ENCODE measurements at places on chromosomes 16 and 17.
A peak's percentile ranks its signal among the peaks of the same experiment; 100 is the strongest.

DNA sequence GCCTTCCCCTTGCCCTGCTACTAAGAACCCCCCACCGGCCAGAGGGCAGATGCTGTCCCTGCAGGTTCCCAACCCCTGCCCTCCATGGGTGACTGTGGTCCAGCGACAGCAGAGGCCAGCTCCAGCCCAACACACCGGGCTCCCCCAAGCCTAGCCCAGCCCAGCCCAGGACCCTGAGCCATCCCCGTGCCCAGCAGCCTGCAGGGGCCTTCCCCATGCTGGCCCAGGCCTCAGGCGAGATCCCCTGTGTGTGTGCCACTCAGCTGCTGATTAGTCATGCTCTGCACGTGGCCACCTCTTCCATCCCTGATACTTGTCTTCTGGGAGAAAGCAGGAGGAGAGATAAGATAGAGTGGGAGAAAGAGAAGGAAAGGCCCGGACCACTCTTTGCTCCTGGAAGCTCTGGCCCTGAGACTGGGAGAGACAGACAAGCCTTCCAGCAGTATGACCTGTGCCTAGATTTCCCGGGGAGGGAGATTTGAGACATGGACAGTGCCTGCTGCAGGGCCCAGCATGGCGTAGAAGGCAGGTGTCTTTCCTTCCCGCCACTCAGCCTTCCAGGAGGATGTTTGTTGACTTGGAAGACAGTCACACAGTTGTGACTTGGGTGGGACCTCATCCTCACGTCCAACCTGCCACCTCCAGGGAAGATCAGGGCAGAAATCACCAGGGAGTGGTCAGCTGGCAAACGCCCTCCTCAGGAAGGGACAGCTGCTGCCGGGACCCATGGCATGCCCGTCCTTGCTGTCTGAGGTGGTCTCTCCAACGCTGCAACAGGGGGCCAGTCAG is 41.3 kb upstream of the RASD1 start:
- no peak for DNase-seq

- peak; percentile 17 for DNase-seq
Measured at GRCh38 chr16:81778861-81779535, at the start of gene PLCG2. PLCG2 (plus strand) TSS chr16:81779291; CDS start chr16:81785990, 6,699 bp downstream.

GRCh38 chr17:73112246-73112645 is 19.8 kb upstream of the SLC39A11 start:
- no peak for DNase-seq

GRCh38 chr17:3474212-3474611 is 1.6 kb upstream of the ASPA start:
- peak; percentile 40 for DNase-seq

GRCh38 chr16:21088143-21088542 is 62.5 kb downstream of the DNAH3 start:
- no peak for DNase-seq

DNA sequence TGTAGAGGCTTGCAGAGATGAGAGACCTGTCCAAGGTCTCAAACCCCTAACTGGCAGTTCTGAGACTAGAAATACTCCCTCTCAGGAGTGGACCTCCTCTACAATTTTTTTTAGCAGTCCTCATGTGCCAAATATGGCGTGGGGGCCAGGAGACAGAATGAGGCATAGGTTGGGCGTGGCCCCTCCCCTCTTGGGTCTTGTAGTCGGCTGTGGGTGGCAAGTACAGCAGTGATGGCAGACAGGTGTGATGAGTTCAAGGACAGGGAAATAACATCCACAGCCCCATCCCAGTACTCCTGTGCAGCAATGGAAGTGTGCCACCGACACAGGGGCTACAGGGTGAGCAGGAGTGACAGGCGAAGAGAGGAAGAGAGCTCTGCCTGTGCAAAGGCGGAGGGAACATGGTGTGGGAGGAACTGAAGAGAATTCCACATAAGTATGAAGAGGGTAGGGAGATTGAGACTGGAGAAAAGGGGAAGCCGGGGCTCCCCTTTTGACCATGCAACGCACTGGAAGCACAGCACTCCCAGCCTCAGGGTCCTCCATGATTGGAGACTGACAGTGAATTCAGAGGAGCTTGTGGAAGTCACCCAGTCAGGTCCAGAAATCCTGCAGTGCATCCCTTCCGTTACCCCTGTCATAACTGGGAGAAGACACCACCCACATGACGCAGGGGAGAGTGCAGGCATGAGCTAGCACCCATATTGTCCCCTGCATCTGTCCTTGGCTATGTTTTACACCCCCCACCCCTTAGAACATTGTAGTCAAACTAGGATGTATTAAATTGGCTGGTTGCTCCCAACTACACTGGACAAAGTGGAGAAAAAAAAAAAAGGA is 14.8 kb upstream of the CETP start:
- no peak for DNase-seq

- DNase-seq, result no peak
Measured at GRCh38 chr17:17816240-17816814, 20.5 kb downstream of the SREBF1 start.

DNA sequence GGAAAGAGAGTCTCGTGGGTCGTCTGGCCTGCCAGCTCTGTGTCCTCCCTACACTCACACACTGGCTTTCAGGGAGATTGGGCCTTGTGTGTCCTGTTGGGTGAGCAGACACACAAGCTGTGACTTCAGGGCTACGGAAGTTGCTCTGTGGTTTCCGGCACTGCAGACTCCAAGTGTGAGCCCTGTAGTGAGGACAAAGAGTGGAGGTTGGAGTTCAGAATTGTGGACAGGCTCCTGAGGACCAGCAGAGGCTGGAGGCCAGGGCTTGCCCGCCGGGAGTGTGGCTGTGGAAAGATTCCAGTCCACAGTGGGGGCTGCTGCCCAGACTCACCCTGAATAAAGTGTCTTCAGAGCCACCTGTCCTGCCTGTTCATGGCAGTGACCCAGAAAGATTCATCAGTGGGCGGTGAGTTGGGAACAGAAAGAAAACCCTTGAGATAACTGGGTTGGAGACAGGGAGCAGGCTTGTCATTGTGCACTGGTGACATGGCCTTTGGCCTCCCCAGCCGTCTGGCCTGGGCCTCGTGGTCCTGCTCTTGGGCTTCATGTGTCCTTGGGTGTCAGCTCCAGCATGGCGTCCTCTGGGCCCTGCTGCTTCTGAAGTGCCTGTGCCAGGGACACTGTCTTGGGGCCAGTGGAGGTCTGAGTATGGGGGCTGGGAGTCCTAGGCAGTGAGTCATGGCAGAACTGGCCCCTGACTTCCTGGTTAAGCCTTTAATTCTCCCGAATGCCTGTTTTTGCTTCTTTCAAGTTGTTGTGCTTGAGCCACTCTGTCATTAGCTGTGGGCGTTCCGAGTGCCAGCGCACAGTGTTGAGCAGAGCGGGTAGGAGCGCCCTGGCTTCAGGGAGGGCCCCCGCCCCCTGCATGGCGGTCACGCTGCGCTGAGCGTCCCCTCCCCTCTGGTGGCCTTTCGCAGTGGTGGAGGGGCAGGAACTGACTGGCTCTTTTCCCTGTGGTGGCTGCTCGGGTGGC is 19.9 kb upstream of the ZNF750 start:
- DNase-seq, result no peak

Data from globus pallidus (tissue), 1 donor.